Cardiac muscle cell (in vitro differentiated cells and primary cell): ENCODE measurements at places on chromosomes 5 and 9. TPM values are rescaled to one million over a fixed set of nuclear protein-coding genes. Genes with fewer than 3 reads are reported as not detected.

Gene COL23A1
- 19.7 and 43.0 TPM in 2 replicates for total RNA-seq

Gene GABRA6
- not detected in 2 replicates for total RNA-seq

Gene GLIPR2
- 3.2 and 8.6 TPM in 2 replicates for total RNA-seq

Gene GARNL3
- total RNA-seq = 27.4 and 34.2 TPM in 2 replicates

Gene MEGF10
- total RNA-seq = 8.2 and 8.8 TPM in 2 replicates

Gene GLRX
- 15.7 and 23.9 TPM in 2 replicates for total RNA-seq

Gene PHPT1
- total RNA-seq = 185 and 235 TPM in 2 replicates

Gene DDX4
- total RNA-seq = not detected in 2 replicates

Gene ACOT12
- total RNA-seq = not detected in 2 replicates

Gene TICAM2
- total RNA-seq = 0.28 and 0.63 TPM in 2 replicates

Gene CHSY3
- 5.7 and 6.7 TPM in 2 replicates for total RNA-seq

Gene FOXI1
- not detected in 2 replicates for total RNA-seq

Gene SLIT3
- total RNA-seq = 62.5 and 111 TPM in 2 replicates

Gene FBXO38
- total RNA-seq = 28.1 and 42.9 TPM in 2 replicates

Gene GPR151
- not detected in 2 replicates for total RNA-seq
